Activated CD4-positive, alpha-beta T cell treated with anti-CD3 and anti-CD28 coated beads, Interleukin-2, amount 10 ng/mL, durations not matched to agents 7 days and 5 days (primary cell): ENCODE measurements at places on chromosomes 6 and 20. TPM values are rescaled to one million over a fixed set of nuclear protein-coding genes. Genes with fewer than 3 reads are reported as not detected.
A peak's percentile ranks its signal among the peaks of the same experiment; 100 is the strongest.

SYCP2L gene
- 0.37 TPM for total RNA-seq

ALDH8A1 gene
- total RNA-seq: 1.0 TPM

AGER gene
- total RNA-seq: 45.4 TPM

DNA sequence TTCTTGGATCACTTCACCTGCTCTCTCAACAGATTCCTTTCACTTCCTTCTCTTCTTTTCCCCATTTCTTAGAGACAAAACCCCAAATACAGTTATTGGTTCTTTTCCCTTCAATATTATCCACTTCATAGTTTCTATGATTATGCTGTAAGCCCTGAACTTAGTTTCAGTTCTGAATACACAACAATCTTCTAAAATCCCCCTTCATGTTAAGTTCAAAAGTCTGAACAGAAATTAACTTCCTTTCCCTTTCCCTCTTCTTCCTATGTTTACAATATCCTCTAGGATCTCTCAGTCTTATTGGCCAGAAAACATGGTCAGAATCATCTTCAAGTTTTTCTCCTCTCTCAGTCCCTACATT lies 57.7 kb downstream of the OGFRL1 start:
- DNase-seq: no peak
- no peak overlapping the region for H3K27ac ChIP-seq
- no peak overlapping the region for H3K4me3 ChIP-seq
- no peaks in the 10 kb centered on the region for H3K4me1 ChIP-seq

MUCL3 gene
- not detected for total RNA-seq

OPRL1 gene
- total RNA-seq: 1.6 TPM

DNA sequence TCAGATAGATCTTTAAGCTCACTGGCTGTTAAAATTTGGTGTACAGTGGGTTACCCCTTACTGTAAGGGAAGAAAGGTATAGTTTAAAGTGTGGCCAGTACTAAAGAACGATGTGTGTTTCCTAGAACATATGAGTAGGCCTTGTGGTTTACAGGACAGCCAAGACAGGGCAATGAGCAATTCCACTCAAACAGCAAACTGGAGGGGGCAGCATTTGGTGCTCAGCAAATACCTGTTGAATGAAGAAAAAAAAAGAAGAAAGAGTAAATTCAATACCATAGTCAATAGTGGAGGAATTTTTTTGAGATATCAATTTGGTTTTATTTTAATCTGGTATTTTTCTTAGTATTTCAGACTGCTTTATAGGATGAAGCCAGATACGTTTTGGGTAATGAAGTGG lies 3.8 kb upstream of the NCOA5 start:
- H3K27me3 ChIP-seq: peaks cover 8% of the 10 kb centered on the region
- H3K27ac ChIP-seq: no peak overlapping the region
- DNase-seq: no peak
- H3K36me3 ChIP-seq: no peaks in the 10 kb centered on the region
- no peak overlapping the region for H3K4me3 ChIP-seq

DNA sequence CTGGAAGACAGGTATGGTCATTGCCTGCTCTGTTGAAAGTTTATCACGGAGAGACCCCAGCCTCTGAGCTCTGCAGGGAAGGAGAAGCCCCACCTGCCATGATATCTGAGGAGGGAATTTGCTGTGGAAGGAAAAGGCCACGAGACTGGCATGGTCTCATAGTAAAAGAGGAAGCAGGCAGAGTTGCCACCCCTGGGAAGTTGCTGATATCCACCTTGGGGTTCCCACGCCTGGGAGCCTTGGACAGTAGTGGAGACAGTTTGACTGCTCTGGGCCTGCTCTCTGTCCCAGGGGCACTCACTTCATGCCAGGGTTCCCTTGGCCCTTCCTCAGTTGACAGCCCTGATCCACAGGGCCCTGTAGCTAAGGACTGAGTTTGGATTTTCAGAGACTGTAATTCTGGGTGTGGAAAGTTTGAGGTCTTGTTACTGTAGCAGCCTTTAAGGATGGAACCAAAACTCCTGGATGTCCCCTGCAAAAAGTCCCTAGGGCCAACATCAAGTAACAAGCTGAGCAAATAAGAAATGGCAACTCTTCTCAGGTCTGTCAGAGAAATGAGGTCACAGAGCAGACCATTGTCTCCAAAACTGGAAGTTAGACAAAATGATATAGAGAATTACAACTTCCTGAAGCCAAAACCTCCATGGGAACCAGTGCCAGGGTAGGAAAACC lies 6.9 kb upstream of the SIRPB1 start:
- no peak overlapping the region for H3K4me3 ChIP-seq
- peak overlapping the region; percentile 64 for H3K27ac ChIP-seq
- DNase-seq: no peak
- peaks cover 54% of the 10 kb centered on the region for H3K4me1 ChIP-seq
- no peaks in the 10 kb centered on the region for H3K27me3 ChIP-seq
